ENCODE measurements at places on chromosomes 11 and 22.

- no peak for DNase-seq
These were observed 2.8 kb downstream of the USH1C start for GRCh38 chr11:17541330-17541885.

DNA sequence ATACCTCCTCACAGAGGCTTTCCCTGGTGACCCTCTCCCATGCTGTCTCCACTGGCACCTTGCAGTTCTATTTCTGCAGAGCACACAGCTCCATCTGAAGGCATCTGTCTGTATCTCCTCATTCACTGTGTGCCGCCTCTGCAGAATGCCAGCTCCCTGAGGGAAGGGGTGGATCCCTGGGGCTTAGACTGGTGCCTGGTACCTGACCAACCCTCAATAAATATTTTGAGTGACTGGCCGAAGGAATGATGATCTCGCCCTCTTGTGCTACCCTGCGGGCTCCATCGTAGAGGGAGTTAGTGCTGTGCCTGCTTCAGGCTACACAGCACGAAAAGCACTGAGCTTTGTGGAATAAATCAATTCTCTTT is 1.6 kb downstream of the CBX7 start:
- no peak for DNase-seq

DNA sequence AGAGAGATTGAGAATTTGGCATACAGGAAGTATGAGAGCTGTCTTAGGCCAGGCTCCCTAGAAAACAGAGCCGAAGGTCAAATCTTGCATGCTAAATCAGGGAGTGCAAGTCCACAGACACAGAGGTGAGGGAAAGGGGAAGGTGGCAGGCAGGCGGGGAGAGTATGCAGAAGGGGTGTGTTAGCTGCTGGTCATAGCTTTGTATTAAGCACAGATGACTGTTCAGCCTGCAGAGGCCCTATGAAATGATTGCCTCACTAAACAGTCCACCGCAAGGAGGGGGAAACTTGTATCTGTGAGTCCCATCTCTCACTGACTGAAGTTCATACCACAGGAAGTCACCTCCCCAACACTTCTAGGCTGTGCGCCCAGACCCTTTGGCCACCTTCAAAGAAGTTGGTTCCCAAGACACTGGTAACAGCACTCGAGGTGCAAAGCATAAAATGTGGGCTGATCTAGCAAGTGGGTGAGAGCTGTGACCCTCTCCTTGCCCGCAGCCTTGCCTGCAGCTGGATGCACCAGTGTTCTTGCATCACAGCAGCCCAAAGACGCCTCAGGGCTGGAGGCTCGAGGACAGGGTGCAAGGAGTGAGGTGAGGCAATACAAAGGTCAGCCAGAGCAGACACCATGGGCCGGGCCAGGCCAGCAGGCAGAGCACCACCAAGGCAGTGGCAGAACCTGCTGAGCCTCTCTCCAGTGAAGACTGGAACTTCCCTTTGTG is 115.3 kb upstream of the TBCEL start:
- DNase-seq, result no peak

GRCh38 chr22:29370537-29370936 is 17.8 kb downstream of the AP1B1 start:
- no peak for DNase-seq

DNA sequence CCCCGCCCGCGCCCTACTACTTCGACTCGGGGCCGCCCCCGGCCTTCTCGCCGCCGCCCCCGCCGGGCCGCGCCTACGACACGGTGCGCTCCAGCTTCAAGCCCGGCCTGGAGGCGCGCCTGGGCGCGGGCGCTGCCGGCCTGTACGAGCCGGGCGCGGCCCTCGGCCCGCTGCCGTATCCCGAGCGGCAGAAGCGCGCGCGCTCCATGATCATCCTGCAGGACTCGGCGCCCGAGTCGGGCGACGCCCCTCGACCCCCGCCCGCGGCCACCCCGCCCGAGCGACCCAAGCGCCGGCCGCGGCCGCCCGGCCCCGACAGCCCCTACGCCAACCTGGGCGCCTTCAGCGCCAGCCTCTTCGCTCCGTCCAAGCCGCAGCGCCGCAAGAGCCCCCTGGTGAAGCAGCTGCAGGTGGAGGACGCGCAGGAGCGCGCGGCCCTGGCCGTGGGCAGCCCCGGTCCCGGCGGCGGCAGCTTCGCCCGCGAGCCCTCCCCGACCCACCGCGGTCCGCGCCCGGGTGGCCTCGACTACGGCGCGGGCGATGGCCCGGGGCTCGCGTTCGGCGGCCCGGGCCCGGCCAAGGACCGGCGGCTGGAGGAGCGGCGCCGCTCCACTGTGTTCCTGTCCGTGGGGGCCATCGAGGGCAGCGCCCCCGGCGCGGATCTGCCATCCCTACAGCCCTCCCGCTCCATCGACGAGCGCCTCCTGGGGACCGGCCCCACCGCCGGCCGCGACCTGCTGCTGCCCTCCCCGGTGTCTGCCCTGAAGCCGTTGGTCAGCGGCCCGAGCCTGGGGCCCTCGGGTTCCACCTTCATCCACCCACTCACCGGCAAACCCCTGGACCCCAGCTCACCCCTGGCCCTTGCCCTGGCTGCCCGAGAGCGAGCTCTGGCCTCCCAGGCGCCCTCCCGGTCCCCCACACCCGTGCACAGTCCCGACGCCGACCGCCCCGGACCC is 17.4 kb upstream of the ACR start:
- DNase-seq, result no peak

DNA sequence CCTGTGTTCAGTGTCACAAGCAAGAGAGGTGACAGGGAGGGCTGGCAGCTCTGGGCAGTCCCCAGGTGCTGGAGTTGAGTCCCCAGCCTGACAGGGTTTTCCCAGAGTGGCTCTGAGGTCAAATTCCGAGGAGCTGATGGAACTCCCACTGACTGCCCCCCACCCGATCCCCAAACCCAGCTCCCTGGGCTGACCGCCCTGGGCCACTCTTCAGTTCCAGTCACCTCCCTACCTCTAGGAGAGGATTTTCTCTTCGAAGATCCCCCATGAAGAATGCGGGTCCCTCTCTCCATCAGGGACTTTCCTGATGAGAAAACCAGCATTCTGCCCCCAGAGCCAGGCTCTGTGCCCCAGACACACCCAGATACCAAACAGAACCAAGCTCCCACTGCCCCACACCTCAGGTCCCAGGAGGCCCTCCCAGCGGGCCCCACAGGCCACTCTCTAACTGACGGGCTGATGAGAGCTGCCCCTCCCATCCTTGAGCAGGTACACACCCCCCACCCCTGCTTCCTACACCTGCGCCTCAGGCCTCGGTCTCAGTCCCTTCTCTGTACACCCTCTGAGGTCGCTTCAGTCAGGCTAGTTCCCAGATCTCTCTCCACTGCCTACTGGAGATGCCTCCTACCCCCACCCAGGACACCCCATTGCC is 12.1 kb upstream of the RAC2 start:
- no peak for DNase-seq

GRCh38 chr22:17576470-17576869 is 13.2 kb downstream of the SLC25A18 start:
- DNase-seq, result no peak

- DNase-seq, result no peak
These were observed 42.4 kb downstream of the CACNA1I start for GRCh38 chr22:39612811-39613548.

DNA sequence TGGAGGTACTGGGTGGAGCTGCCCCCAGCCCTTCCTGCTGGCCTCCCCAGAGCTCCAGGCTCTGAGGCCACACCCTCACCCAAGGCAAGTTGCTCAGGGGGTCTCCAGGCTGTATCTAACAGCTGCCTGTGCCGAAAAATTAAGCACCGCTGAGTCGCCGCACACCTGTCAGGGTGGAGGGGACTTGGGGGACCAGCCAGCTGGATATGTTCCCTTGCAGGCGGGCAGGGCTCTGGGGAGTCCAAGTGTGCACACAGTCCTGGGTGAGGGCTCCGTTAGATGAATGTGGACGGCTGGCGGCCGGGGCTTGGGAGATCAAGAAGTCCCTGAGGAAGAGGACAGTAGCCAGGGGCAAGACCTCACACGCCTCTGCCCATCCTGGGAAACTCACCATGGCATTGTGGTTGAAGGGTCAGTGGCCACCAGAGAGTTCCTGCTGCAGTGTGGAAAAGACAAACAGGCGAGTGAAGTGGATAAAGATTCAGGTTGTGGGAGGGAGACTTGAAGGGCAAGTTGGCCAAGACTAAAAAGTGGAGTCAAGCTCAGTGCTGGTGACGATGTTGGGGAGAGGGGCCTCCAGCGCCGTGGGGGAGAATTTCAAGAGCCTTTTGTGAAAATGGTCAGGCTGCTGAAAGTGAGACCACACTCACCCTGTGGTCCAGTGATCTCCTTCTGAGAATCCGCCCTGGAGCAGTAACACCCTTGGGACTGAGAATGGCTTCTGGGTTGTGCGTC is 69.6 kb downstream of the CDKN1C start:
- DNase-seq, result no peak

- no peak for DNase-seq
These were observed 661.4 kb downstream of the CNTN5 start for GRCh38 chr11:99682171-99682570.

GRCh38 chr11:78870655-78871054 is 296.0 kb upstream of the NARS2 start:
- DNase-seq, result no peak

- DNase-seq, result no peak
These were observed 30.7 kb downstream of the SLC22A25 start for GRCh38 chr11:63212742-63213141.

DNA sequence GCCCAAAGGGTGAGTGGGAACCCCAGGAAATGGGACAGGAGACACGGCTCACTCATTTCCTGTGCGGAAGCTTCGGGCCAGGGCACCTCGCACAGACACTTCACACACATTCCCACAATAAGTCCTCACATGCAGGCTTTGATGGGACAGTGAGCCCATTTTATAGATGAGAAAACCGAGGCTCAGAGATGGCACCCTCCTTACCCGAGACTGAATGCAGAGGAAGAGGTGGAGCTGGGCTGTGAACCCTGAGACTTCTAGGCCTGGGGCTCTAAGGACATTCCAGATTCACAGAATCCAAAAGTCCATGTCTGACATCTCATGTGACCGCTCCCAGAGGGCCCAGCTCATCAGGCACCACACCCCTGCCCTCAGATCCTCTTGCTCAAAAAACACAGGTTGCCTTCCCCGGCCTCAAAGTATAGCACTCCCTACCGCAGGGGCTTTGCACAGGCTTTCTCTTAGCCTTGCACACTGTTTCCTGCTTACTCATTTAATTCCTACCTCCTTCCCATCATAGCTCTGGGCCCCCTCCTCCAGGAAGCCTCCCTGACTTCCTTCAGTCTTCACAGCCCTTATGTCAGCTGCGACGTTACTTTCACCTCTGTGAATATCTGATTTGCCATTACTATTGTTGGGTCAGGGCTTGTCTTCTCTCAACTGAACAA is 57.1 kb upstream of the TCF20 start:
- no peak for DNase-seq

- DNase-seq, result peak; percentile 37
These were observed at the start of gene NCR3LG1 for GRCh38 chr11:17351510-17352176. NCR3LG1 (plus strand) TSS chr11:17351800; CDS start chr11:17351970, 170 bp downstream.

GRCh38 chr11:122814401-122814800 is 23.9 kb upstream of the CRTAM start:
- no peak for DNase-seq

DNA sequence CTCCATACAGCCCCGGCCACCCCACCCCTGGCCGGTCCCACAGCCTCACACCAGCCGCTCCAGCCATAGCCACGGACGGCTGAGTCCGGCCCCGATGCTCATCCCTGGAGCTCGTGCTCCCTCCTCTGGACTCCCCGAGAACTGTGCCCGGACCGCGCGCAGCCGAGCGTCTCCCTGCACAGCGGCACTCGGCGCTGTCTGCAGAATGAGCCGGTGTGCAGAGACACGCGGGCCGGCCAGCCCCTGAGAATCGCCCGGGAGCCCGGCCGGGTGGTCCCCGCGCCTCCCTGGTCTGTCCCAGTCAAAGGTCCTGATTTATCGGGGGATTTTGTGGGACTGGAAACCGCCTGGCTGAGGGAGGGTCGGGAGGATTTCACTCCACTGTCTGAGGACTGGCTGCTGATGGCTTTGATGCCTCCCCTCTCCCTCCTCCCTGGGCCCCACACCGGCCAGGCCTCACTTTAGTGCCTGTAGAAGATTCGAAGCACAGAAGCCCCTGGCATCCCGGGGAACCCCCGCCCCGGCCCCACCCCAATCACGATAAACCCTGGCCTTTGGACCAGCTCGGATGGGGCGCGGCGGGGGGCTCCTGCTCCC is 102.7 kb downstream of the BRD1 start:
- DNase-seq, result peak; percentile 87

GRCh38 chr22:24432059-24432853 is 4.9 kb downstream of the ADORA2A start:
- no peak for DNase-seq

DNA sequence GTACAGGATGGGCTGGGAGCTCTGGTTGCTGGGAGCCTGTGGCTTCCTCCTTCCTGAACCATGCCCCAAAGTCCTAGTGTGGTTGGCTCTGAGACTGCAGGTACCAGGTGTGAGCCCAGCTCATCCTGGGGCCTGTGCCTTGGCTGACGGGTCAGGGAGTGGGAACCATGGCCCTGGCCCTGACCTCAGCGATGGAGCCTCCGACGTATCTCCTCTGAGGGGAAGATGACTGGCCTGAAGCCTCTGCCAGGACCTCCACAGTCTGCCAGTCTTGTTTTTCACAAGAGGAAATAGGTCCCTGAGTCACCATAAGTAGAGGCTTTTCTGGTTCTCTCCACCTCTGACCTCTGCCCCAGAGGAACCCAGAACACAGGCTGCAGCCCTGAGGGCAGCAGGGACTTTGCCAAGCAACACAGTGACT is 3.4 kb downstream of the RCE1 start:
- no peak for DNase-seq

GRCh38 chr22:21661991-21662390 is 3.8 kb upstream of the PPIL2 start:
- DNase-seq, result no peak

GRCh38 chr11:106091480-106092123 is 14.1 kb downstream of the AASDHPPT start:
- peak; percentile 3 for DNase-seq

DNA sequence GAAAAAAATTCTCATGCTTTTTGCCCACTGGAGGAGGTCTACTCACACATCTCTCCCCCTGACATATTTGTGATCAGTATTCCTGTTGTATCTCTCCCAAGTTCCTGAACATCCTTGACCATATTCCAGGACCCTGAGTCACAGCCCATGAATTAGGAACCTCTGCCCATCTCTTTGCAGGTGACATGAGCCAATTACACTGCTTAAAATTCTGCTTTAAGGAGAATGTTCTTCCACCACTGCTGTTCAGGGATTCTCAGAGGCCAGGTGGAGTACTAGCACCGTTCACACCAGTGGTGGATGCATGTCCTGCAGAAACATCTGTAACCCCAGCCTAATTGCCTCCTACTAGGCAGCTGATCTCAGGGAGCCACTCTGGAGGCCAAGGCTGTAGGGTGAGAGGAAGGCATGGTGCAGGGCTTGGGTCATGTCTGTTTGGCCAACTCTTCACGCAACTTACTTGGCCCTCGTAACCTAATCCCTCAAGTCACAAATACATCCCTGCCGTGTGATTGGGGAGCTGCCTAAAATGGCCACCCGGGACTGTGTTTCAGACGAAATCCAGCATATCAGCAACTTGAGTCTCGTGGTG is 104.8 kb downstream of the GGTLC2 start:
- DNase-seq, result no peak

- DNase-seq, result no peak
These were observed 12.6 kb downstream of the PRDM11 start for GRCh38 chr11:45158891-45159605.

Data from GM12892 (cell line).